ENCODE measurements at places on chromosomes 2 and 18. TPM values are rescaled to one million over a fixed set of nuclear protein-coding genes. Genes with fewer than 3 reads are reported as not detected.

CREB1 gene
- total RNA-seq: 45.6 TPM

DNA sequence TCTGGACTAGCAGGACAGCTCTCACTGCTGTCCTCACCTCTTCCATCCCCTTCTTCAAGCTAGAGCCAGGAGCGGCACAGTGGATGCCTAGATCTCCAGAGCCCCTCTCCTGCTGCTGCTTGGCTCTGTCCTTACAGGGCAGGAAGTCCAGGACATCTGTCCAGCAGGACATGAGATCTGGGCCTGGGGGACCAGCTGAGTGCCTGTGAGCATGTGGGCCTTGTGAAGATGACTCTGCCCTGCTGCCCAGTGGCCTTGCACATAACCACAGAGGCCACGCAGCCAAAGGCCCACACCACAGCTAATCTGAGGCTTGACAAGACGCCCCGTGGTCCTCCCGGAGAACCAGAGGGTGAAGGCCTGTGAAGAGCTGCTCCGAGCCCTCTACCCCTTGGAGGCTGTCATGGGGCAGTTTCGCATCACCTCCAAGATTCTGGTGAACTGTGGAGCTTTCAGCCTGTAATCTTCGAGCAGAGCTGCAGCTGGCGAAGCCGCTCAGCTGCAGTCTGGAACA is 516.7 kb upstream of the HS6ST1 start:
- DNase-seq: no peak

DNA sequence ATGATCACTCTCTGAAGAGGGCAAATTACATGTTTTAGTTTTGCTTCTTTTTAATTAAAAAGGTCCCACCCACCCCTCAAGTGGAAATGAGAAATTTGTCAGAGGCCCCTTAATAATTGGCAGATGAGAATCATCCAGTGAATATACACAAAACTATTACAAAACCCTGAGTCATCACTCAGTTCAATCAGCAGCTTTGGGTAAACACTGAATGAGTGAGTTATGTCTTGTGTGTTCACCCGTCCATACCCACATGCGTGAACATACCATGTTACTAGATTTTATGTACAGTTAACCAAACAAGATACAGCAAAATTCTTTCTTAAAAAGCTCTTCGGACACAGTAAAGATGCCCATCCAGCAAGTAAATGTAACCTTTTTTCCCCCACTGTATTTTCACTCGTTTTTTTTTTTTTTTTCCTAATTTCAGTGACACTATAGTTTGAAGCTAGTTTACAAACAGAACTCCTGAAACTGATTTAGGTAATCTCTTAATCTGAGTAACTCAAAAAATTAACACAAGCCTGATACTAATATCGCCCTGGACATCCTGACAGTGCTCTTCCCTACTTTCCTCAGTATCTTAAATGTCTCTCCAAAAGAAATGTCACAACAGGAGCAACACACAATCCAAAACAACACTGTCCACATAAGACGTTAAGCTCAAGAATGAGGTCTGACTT is 1.4 kb downstream of the PSME4 start:
- DNase-seq: no peak

REG1A gene
- total RNA-seq: 1.4 TPM

CHN1 gene
- 14.4 TPM for total RNA-seq

DNA sequence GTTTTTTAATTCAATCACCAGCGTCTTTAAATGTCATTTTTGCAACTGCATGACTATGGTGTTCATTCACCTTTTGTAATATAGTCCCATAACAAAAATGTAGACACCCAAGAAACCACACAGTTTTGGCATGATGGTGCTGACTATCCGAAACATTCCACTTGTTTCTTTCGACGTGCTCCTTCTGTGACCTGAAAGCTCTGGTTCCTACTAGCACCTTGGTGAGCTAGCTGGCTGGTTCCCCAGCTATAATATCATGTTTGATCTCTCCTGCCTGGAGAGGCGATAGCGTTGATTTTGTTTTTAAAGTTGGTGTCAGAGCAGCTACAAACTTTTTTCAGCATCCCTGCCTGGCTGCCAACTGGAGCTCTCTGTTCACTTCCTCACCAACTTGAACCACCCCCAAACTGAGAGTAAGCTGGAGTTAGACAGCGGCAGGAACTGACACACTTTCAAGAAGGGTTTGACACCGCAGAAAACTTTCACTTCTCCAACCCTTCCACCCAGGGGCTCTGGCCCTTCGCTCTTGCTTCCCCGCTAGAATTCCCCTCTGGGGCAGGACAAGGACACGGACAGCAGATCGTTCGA is 1.1 kb downstream of the ATAD2B start:
- no peak for DNase-seq

ZNF892 gene
- total RNA-seq: 4.0 TPM

DNA sequence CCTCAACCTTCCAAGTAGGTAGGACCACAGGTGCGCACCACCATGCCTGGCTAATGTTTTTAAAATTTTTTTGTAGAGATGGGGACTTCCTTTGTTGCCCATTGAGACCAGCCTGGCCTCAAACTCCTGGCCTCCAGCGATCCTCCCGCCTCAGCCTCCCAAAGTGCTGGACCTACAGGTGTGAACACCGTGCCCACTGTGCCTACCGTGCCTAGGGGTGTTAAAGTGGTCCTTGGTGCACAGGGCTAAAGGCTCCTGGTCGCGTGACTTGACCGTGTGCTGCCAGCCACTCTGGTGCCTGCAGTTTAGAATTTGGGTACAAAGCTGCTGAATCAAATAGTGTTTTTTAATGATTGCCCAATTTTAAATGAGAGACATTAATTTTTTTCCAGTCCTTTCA is 51.0 kb upstream of the KCNG2 start:
- no peak for DNase-seq

DNA sequence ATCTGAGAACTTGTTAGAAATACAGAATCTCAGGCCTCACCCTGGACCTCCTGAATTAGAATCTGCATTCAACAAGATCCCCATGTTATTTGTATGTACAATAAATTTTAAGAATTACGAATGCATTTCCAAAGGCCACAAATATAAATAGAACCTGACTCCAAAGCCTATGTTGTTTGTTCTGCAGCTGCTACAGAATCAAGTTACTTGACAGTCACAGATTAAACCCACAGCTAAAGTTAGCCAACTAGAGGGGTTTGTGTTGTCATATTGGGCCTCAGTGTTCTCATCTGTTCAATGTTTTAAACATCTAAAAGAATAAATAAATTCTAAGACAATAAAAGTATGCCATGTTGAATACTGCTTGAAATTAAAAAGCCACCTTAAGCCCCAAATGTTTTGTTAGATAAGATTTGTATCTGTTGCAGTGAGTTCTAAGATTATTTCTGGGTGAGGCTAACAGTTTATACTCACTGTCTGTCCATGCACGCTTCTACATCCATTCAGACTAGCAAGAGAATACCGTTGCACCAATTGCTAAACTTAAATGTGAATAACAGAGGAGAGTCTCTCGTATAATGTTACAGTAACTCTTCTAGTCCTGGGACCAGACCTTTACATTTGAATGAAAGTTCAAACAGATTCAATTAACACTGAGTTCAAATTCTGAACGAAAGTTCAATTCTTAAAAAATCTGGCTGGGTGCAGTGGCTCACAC is 200.4 kb downstream of the MEMO1 start:
- no peak for DNase-seq

- no peak for DNase-seq
Observed at GRCh38 chr2:119004602-119005001, 62.6 kb downstream of the MARCO start.

DNA sequence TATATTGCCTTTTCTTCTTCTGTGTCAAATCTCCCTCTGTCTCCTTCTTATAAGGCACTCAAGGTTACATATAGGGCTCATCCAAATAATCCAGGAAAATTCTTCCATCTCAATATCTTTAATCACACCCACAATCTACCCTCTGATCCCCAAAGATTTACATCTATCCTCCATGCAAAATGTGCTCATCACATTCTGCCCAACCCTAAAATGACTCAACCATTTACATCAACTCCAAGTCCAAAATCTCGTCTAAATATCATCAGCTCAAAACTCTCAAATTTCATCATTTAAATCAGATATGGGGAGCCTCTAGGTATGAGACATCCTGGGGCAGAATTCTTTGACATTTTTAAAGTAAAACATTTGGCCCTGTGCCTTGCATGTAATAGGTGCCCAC is 1349.8 kb downstream of the SUCLG1 start:
- no peak for DNase-seq

PLCL1 gene
- total RNA-seq: 83.3 TPM

OTOS gene
- not detected for total RNA-seq

DNA sequence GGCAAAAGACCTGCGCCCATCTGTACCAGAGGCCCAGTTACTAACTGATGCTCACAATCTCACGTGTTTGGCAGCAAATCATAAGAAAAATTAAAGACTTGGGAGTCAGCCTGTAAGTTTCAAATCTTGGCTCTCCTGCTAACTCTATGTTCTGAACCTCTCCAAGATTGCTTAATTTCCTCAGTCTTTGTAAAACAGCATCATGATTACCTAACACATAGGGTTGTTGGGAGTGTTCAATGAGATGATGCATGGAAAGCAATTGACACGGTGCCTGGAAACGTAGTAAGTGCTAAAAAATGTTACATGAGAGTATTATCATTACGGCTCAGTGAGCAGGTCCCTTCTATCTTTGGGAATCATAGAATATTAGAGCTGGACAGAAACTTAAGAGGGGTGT is 497.6 kb upstream of the TCF4 start:
- DNase-seq: no peak

MROH2A gene
- not detected for total RNA-seq

DNA sequence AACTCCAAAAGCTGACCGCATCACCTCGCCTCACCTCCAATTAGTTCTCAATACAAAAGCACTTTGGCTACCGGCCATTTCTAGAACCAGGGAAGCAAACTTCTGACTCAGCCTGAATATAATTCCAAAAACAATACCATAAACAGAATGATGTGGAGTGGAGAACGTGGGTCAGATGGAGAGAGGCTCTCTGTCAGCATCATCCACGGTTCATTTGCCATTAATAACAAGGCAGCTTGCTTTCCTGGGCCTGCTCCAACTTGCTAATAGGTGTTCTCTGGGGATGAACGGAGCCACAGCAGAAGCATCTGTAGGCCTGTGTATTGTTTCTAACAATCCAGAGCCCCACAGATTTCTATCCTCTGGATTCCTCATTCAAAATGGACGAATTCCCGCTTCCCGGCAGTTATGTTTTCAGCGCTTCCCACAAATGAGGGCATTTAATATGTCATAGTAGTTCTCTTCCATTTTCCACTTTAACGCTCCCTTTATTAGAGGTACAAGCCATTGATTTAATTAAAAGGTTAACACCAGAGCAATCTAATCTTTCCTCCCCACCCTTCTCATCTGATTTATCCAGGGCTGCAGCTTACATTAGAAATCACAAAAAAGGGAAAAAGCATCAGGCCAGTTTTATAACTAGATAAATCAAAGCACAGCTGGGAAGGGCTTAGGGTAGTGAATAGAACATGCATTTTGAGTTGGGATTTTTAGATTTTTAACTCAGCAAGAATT is 23.2 kb upstream of the CNTNAP5 start:
- no peak for DNase-seq

GRCh38 chr2:235621736-235622135 is 127.9 kb downstream of the AGAP1 start:
- DNase-seq: no peak

ZNF396 gene
- total RNA-seq: 0.42 TPM

DNA sequence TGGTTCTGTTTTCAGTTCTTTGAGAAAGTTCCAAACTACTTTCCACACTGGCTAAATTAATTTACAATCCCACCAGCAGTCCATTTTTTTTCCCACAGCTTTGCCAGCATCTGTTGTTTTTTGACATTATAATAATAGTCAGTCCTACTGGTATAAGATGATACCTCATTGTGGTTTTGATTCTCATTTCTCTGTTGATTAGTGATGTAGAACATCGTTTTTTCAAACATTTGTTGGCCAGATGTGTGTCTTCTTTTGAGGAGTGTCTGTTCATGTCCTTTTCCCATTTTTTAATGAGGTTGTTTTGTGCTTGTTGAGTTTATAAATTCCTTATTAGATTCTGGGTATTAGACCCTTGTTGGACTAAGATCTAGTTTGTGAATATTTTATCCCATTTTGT is 376.8 kb upstream of the NT5C1B start:
- no peak for DNase-seq

DNA sequence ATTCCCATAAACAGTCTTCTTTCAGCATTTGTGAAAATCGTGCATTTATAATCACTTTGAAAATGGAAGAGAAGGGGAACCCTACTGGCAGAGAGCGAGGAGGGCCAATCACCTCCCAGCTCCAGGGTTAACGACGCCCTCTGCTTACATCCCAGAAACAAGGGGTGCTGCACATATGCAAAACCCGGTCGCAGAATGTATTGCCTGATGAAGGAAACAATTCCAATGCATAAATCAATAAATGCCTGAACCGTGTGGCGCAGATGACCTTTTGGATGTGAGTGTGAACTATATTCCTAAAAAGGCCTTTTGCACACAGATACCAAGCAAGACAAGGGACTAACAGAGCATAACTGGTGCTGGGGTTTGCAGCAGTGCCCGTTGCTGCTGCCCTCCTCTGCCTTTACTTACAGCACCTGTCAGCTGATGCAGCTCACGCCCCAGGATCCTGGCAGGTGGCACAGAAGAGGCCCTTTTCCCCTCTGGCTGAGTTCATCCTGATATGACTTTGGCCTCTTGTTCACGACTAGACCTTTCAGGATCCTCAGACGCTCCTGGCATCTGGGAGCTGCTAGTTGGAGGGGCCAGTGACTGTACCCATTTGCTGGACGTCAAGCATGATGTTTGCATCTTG is 67.8 kb downstream of the MYT1L start:
- no peak for DNase-seq

DNA sequence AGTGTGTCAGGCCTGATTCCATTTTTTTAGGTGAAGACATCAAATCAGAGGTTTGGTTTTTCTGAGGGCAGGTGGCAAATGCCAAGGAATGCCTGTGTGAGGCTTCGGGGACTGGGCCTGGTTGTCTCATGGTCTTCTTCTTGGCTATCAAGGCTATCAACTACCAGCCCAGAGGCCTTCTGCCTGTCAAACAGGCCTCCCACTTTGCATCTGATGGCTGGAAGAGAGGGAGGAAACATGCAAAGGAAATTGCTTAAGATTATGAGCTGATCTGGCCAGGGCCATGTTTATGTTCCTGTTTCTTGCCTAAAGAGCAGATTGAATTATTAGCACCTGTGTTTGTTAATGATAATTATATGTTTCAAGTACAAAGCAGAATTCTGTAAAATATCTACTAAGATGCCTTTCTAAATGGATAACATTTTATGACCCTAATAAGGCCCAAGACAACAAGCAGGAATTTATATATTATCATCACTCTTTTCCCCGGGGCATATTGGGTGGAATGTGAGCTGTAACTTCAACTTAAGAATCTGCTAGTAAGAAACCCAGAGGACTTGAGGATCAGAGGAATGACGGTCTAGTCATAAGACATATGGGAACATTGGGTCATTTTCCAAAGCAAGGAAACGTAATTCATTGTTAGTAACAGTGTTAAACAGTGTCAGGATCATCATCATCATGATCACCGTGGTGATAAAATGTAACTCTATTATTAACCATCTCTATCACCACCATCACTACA is 123.2 kb downstream of the LYPD6B start:
- no peak for DNase-seq

- DNase-seq: no peak
Observed at GRCh38 chr18:69590150-69590549, 189.5 kb downstream of the DOK6 start.

Data from heart right ventricle (tissue), 16 donors.